ENCODE measurements at places on chromosomes 13 and 19.
A peak's percentile ranks its signal among the peaks of the same experiment; 100 is the strongest.

GRCh38 chr19:10388957-10389356, 8.6 kb upstream of the TYK2 start:
- peak; percentile 70 for DNase-seq

DNA sequence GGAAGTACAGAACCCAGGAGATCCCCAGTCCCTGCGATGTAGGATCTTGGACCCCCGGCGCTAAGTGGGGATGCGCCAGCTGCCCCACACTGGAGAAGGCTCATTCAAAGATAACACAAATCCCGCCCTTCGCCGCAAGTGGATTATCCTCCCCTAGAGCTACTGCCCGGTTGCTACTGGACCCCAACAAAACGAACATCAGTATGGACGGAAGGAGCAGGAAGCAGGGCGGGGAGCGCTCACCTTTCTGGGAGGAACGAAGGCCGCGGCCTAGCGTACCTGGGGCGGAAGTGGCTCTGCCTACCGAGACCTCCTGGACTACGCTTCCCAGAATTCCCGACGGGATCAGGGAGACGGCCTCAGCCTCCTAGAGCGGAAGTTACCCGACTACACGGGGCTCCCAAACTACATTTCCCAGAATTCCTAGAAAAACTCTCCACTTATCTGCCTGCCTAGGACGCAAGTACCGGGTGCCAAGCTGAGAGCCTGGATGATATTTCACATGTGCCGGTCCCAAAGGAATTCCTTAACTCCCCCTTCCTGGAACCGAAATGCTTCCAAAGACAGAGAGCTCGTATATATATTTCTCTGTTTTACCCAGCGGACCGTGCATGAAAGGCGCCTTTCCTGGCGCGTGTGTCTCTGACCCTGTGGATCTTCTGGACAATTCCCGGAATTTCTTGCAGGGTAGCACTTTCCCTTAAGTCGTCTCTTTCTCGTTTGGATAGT, at the start of gene ZNF112:
ZNF112 (minus strand) TSS at position 298 of the 729 bp plus-strand sequence. CDS start 16,141 bp downstream, outside the sequence.
- DNase-seq, result peak; percentile 79

GRCh38 chr13:30307194-30307970, at the start of gene KATNAL1:
TSS of gene KATNAL1 (minus strand) at chr13:30307551. CDS start at chr13:30283777, 23,774 bp downstream.
- peak; percentile 82 for DNase-seq

GRCh38 chr13:39253774-39254173, 215.5 kb downstream of the NHLRC3 start:
- DNase-seq, result no peak

DNA sequence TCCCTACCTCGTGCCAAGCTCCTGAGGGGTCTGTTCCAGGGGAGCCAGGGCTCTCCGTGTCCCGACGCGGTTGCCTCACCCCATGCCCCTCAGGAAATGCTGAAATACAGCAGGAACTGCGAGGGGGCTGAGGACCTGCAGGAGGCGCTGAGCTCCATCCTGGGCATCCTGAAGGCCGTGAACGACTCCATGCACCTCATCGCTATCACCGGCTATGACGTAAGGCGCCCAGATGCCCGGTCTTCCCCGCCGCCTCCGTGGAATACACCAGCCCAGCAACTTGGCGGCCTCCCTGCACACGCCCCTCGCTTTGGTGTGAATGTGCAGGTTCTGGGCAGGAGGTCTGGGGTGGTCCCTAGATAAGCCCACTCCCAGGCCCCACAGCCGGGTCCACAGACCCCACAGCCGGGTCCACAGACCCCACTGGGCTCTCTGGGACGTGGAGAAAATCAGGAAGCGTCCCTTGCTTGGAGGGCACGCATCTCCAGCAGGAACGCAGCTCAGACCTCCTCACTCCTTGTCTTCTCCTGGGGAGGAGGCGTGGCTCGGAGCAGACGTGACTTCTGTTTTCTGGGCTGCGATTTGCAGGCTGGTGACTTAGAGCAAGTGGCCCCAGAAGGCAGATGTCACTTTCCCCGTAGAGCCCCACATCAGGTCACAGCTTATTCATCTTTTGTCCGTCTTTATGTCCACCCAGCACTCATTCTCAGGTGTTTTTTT, 19.4 kb upstream of the F7 start:
- no peak for DNase-seq

GRCh38 chr13:98822225-98822606, 69.7 kb upstream of the SLC15A1 start:
- no peak for DNase-seq
